ENCODE measurements at places on chromosomes 13 and 19.
A peak's percentile ranks its signal among the peaks of the same experiment; 100 is the strongest.

- no peak for DNase-seq
Observed at GRCh38 chr13:61148691-61149315, 266.8 kb downstream of the PCDH20 start.

DNA sequence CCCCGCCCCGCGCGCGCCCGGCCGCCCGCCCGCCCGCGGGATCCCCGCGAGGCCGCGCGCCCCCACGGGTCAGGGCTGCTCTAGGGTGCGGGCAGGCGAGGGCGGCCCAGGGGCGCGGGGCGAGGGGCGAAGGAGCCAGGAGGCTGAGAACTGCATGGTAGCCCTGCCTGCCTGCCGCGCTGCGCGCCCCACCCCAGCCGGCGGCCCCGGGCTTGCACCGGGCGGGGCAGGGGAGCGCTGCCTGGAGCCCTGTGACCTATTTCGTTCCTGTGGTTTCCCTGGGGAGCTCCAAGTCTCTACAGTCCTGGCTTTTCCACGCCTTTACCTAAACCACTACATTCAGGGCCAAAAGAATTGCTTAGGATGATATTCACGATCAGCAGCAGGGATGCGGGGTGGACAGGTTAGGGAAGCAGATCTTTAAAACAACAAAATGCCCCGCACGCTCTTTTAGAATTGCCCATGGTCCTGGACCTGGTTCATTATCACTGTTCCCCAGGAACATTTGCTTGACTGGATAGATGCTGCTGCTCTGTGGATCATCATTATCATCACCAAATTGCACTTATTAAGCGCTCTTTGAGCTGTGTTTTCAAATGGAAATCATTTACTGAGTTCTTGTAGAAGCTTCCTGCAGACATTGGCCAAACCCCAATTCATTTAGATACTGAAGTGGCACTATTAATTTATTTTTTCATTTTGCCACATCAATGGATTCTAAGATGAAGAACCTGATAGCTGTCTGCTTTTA lies 421 bp upstream of the GPR12 start:
- DNase-seq = no peak

DNA sequence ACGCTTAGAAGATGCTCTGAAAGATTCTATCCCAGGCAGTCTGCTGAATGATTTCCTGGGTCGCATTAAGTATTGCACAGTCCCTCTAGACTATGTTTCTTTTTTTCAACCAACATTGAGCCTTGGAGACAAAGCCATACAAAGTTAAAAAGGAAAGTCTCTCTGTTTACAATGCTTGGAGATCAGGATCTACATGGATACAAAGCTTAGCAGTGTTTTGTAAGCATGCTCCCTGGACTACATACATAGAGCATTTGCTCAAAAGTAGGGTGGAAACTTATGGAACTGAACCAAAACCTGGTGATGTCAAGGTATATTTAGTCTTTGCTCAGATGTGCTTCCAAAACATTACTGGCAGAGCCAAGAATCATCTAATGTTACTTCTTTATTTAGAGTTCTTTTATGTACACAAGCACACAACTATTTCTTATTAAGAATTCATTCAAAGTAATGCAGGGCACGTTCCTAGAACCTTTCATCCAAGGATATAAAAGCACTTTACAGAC lies 241.2 kb downstream of the ABCC4 start:
- DNase-seq = no peak

GRCh38 chr19:7386308-7386707 lies 37.6 kb downstream of the ARHGEF18 start:
- no peak for DNase-seq

- DNase-seq = no peak
Observed at GRCh38 chr19:18719541-18719940, 36.1 kb downstream of the CRTC1 start.

- DNase-seq = no peak
Observed at GRCh38 chr19:30111021-30111855, 169.2 kb downstream of the URI1 start.

GRCh38 chr19:33535226-33535625 lies 13.6 kb upstream of the PEPD start:
- peak; percentile 34 for DNase-seq

DNA sequence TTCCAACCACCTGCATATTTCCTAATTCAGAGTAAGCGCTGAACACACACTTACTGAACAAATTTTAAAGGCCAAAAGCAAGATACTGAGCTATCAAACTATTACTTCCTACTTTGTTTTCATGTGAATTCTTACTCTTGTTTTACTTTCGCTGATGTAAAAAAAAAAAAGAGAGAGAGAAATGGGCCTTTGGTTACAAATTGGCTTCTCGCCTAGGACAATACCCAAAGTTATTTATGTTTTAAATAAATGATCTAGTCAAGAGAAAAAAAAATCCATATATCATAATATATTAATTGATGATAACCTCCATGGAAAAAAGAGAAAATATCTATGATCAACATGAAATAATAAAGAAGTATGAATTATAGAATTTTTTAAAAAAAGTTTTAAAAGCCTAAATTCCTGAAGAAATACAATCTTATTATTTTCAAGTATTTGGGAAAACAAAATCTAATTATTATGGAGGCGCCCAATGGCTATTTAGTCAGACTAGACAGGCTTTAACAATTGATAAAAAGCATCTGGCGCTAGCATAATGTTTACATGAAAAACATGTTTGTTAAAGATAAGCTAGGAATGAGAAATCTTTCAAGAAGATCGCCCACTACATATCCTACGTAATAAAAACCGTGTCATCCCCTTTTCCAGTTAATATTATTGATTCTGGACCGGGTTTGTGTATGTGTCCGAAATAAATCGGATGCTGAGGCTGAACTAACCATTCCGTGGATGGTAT lies 9.0 kb downstream of the COL4A1 start:
- peak; percentile 36 for DNase-seq

Data from iris pigment epithelial cell (primary cell).